Inflammatory macrophage (primary cell): ENCODE measurements at places on chromosomes 16 and 17.

DNA sequence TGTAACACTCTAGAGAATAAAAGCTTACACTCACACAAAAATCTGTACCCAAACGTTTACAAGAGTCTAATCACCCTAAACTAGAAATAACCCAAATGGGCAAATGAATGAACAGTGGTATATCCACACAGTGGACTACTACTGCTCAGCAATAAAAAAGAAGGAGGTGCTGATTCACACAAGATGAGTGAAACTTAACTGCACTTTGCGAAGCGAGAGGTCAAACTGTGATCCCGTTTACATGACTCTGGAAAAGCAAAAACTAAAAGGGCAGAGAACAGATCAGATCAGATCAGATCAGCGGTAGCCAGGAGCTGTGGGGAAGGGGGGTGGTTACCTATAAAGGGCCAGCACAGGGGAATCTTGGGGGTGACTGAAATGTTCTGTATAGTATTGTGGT, 113.4 kb downstream of the TRIM37 start:
- DNase-seq: no peak

- no peak for DNase-seq
Measured at GRCh38 chr17:64231567-64232141, 31.4 kb downstream of the TEX2 start.

DNA sequence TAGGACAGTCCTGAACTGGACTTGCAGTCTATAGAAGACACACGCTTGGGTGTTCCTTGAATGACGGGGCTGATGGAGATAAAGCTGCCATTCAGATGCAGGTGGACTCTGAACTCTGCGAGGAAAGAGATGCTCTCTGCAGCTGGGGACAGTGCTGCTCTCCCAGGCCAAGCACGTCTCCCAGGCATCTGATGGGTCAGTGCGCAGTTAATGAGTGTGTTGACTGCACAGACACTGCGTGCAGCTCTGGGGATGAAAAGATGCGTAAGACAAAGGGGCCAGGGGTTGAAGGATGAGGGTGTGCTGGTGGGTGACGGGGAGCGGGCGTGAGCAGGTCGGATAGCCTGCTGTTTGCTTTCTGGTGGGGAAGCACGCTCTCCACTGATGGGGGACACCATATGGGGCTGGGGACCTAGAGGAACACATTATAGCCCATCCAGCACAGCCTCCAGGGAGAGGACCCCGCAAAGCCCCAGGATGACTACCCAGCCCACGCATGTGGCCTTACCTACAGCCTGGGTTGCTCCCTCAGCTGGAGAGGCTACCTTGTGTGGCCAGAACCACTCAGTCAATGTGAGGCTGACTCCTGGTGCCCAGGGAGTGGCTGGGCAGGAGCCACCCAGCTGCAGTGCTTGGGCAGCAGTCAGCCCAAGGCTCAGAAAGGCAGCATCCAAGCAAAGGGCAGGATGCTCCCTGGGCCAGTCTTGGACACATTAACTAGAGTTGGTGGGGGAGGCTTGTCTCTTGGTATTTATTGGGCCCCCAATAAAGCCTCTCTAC, 246.3 kb downstream of the RBFOX3 start:
- DNase-seq: no peak

DNA sequence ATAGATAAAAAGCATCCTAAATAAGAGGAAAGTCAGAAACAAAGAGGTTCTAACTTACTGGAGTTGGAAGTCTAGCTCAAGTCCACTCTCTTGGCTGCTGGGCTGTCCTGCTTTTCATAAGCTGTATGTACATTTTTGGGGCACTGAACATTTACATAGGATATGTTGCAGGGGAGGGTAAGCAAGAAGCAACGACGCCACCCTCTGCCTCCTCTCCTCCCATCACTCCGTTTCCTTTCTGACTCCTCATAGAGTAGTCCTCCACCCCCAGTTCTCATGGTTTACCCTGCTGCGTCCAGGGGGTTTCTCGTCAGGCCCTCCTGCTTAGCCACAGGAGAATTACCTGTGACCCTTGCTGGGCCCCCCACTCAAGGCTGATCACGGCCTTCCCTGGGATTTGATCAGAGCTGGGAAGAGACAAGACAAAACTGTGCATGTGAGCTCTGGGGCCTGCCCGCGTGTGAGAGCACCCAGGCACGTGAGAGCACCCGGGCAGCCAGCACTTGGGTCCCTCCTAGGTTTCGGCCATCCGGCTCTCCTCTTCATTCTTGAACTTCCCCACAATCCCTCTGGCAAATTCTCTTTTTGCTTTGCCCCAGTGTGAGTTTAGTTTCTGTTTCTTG, 37.1 kb downstream of the TMEM11 start:
- no peak for DNase-seq
